Tibial artery (tissue), 4 donors: ENCODE measurements at places on chromosomes 1 and 21.

- peak; percentile 33 for DNase-seq
Observed at GRCh38 chr1:109304226-109304920, 2.4 kb downstream of the MYBPHL start.

GRCh38 chr21:46155514-46156377 lies at the start of gene FTCD:
FTCD (minus strand) TSS chr21:46155579; CDS start chr21:46155523, 56 bp downstream.
- DNase-seq = peak; percentile 61

- no peak for DNase-seq
Observed at GRCh38 chr1:237875291-237875690, 15.4 kb downstream of the ZP4 start.

- no peak for DNase-seq
Observed at GRCh38 chr1:201766131-201766866, 62.7 kb upstream of the IPO9 start.

- no peak for DNase-seq
Observed at GRCh38 chr1:6124746-6125365, 55.3 kb downstream of the CHD5 start.

DNA sequence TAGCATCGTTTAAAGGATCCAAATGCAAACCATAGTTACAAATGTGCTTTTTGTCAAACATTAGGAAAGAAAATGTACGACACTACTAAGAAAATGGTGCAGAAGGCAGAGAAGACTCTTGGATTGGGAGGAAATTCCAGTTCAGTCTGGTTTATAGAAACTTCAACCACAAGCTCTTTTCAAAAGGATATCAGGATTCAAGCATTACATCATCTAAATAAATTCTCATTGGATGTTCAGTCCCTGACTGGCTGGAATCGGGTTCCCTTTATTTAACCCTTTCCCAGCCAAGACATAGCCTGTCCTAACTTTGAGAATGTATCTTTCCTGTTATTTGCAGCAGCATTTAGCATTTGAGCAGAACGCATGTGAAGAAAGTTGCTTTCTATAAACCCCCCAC lies 184.6 kb downstream of the LMO4 start:
- no peak for DNase-seq

DNA sequence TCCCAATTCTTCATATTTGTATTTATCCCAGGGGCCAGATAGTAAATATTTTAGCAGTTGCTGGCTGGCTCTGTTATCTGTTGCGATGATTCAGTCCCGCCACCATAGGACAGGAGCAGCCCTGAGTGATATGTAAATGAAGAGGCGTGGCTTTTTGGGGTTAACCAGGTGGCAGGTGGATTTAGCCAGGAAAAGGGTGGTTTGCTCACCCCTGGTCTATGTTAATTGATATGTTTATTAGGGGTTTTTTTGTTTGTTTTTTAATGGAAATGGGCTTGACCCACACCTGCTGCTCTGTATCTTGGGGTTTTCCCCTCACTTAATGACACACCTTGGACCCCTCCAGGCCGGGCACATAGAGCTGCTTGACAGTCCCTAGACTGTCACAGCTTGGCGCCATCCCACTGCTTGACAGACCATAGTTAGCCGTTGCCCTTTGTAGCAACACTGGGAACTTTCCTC lies 62.8 kb downstream of the PIK3CD start:
- no peak for DNase-seq

DNA sequence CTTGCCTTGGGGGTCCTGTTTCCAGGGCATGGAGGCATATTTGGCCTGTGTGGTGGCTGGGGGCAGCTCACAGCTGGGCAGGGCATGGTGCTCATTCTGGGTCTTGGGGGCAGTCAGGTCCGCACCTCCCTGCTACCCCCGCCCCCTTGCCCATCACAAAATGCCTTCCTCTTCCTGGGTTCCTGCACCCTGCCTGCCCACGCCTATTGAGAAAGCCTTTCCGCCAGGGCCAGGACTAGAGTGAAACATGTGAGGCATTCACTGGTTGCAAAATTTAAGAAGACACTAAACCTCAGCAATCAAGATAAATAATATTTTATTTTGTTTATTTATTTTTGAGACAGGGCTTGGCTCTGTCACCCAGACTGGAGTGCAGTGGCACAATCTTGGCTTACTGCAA lies 19.7 kb downstream of the PTAFR start:
- DNase-seq = peak; percentile 54

GRCh38 chr1:24252185-24252780 lies 65.2 kb upstream of the IFNLR1 start:
- DNase-seq = no peak

GRCh38 chr1:71068325-71069240 lies 12.3 kb downstream of the ZRANB2 start:
- no peak for DNase-seq

GRCh38 chr1:117559985-117560384 lies 45.9 kb upstream of the TENT5C start:
- no peak for DNase-seq

DNA sequence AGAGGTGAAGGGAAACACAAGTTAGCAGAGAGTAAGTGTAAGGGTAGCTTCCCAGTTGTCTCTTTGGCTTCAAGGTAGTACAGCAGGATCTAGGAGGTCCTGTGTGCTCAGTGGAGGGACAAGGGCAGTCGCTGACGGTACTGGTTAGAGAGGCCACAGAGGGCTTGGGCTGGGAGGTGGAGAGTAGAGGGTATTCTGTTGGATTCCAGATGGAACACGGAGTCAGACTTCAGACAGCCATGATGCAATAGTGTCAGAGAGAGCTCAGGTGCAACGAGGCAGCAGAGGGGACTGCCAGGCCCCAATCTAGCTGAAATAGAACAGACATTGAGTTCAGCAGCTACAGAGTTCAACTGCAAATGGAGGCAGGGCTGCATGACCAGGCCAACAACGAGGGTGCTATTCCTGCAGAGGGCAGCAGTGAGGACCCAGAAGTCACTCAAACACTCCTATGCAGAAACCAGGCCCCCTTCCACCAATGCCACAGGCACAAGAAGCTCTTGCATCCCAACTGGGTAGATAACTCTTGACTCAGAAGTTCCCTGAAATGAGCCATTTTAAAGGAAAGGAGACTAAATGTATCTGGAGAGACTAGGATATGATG lies 325.0 kb upstream of the ESRRG start:
- no peak for DNase-seq

GRCh38 chr21:33844104-33844889 lies 71.3 kb downstream of the ATP5PO start:
- DNase-seq = no peak

GRCh38 chr1:86998727-86999126 lies 84.3 kb downstream of the HS2ST1 start:
- DNase-seq = no peak

- no peak for DNase-seq
Observed at GRCh38 chr1:93658188-93658587, 23.4 kb downstream of the BCAR3 start.

GRCh38 chr1:30569384-30569783 lies 154.0 kb downstream of the MATN1 start:
- DNase-seq = no peak

GRCh38 chr1:241844593-241844992 lies 3.4 kb upstream of the EXO1 start:
- DNase-seq = no peak

DNA sequence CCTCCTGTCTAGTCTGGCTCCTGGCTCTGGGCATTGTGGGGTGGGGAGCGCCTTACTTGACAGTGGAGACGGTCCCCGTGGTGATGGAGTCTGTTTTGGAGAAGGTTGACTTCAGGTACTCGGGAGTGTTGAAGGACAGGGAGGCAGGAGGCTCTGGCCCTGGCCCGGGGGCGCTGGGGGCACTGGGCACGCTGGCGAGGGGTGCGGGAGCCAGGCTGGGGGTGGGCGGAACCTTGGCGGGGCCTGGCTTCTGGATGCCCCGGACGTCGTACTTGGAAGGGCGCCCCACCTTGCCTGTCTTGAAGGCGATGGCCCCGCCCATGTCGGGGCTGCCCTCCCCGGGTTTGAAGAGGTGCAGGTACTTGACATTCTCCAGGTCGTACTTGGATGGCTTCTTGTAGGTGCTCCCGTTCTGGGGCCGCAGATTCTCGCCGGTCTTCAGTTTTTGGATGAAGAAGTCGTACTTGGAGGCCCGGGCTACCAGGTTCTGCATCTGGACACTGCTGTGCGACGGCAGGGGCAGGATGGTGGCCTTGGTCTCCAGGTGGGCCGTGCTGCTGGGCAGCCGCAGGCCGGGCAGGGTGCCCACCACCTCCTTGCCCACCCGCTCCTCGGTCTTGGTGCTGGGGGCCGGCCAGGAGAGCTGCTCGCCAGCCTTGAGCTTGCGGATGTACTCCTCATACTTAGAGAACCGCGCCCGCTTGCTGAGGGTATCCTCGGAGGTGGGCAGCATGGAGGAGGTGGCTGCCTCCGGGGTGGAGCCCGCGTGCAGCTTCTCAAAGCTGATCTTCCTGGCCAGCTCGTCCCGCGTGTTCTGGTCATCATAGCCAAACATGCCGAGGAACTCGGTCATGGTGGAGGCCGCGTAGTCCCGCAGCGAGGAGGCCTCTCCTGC lies 136.6 kb downstream of the CASZ1 start:
- no peak for DNase-seq

DNA sequence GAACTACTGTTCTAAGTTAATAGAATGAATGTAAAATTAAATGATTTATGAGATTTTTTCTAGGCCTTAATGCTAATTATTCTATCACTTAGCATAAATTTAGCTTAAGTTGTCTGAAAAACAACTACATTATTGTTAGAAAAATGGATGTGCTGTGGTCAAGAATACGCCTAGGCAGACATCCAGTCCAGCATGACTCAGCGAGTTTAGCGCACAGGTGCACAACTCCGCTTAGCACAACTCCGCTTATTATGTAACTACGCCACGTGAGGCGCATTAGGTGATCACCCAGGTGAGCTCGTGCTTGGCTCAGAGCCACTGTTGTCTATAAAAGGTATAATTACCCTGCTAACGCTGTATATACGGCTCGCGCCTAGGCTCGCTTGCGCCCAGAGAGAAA lies 1043.6 kb upstream of the ADGRL4 start:
- peak; percentile 33 for DNase-seq

DNA sequence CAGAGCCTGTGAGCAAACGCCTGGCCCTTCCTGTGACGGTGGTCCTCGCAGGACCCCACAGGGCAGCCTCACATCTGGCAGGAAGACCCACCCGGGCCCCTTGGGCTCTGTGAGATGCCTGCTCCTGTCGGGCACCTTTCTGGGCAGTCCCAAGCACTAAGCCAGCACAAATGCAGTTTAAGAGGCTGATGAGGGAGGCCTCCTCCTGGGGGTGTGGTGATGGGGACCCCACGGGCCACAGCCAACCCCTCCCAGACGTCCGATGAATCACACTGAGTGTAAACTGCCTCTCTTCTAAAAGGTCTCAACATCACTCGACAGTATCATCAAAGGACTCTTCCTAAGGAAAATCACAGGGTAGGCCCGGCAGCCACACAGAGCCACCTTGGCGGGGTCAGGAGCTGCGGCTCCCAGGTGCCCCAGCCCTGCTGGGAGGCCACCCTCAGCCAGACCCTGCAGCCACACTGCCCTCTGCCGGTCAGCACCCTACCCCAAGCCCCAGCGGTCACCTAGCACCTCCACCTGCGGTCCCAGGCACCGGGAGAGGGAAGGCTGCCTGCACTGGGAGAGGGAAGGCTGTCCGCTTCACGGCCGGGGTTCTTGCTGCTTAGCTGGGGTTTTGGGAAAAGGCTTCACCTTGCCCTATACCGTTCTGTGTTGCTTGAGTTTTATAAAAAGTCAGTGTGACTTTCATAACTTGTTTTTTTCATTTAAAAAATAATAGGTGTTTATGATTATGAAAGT lies 3.9 kb upstream of the PRKCZ start:
- DNase-seq = no peak

- DNase-seq = no peak
Observed at GRCh38 chr1:64584479-64584878, 114.5 kb downstream of the CACHD1 start.

GRCh38 chr1:235898126-235898525 lies 31.4 kb upstream of the LYST start:
- DNase-seq = no peak

DNA sequence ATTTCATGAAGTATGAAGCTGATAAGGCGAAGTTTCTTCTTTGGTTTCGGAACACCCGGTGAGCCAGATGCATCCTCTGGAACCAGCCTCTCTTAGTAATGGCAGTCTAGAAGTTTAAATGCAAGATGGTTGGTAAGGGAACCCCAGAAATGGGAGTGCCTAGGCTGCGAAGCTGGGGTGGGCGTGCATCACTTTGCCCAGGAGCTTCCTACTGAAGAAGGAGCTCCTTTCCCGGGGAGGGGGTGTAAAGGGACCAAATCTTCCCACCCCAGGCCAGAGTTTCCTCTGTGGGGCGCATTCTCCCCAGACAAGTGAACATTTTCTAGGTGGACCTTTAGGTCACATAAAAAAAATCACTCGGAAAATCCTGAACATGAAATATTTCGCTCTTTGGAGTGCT lies 4.4 kb downstream of the TFF2 start:
- no peak for DNase-seq

DNA sequence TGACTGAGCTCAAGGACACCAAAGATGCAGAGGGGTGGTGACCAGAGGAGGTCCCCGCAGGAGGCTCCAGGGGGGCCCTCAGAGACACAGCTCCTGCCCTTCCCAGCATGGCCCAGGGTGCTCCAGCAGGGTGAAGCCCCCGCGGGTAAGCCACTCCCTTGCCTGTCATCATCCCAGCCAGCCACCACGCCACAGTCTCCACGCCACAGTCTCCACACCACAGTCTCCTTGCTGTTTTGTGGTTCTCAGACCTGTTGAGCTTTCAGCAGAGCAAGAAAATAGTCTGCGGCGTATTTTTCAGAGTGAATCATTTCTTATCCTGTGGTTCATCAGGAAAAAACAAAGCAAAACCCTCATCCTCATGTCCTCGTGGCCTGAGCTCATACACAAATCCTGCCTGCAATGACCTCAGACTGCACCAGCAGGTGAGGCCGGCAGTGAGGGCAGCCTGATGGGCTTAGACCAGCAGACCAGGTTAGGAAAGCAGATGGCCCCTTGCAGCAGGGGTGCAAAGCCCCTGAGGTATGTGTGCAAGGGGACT lies 25.7 kb upstream of the ABCG1 start:
- DNase-seq = no peak
